ENCODE measurements at places on chromosomes 16 and 17. TPM values are rescaled to one million over a fixed set of nuclear protein-coding genes. Genes with fewer than 3 reads are reported as not detected.

ZPBP2 gene
- total RNA-seq, result not detected

FOXL1 gene
- 38.7 TPM for total RNA-seq

JUP gene
- total RNA-seq, result 240 TPM

BCO1 gene
- total RNA-seq, result not detected

DNAI2 gene
- total RNA-seq, result not detected

GAST gene
- not detected for total RNA-seq

PYDC1 gene
- not detected for total RNA-seq

HBQ1 gene
- total RNA-seq, result not detected

KRTAP9-4 gene
- not detected for total RNA-seq

CDH3 gene
- 6.2 TPM for total RNA-seq

CA4 gene
- total RNA-seq, result not detected

WFDC1 gene
- total RNA-seq, result 9.7 TPM

ACE gene
- total RNA-seq, result 7.0 TPM

KRTAP17-1 gene
- total RNA-seq, result not detected

PRR11 gene
- total RNA-seq, result 30.5 TPM

MT4 gene
- not detected for total RNA-seq

FMNL1 gene
- 2.3 TPM for total RNA-seq

CCDC200 gene
- not detected for total RNA-seq

STAC2 gene
- not detected for total RNA-seq

USH1G gene
- total RNA-seq, result not detected

TIMP2 gene
- total RNA-seq, result 201 TPM

TAC4 gene
- not detected for total RNA-seq

CORO1A gene
- 9.1 TPM for total RNA-seq

MYO15B gene
- 8.4 TPM for total RNA-seq

PPM1D gene
- total RNA-seq, result 17.3 TPM

ASB16 gene
- total RNA-seq, result not detected

ALDH3A1 gene
- not detected for total RNA-seq

NPIPA3 gene
- total RNA-seq, result 0.52 TPM

MMP2 gene
- total RNA-seq, result 403 TPM

Measured in epithelial cell of alveolus of lung (primary cell).